ENCODE measurements at places on chromosomes 7 and 10.

GRCh38 chr7:99116144-99116543 lies 27.8 kb downstream of the SMURF1 start:
- DNase-seq: no peak

DNA sequence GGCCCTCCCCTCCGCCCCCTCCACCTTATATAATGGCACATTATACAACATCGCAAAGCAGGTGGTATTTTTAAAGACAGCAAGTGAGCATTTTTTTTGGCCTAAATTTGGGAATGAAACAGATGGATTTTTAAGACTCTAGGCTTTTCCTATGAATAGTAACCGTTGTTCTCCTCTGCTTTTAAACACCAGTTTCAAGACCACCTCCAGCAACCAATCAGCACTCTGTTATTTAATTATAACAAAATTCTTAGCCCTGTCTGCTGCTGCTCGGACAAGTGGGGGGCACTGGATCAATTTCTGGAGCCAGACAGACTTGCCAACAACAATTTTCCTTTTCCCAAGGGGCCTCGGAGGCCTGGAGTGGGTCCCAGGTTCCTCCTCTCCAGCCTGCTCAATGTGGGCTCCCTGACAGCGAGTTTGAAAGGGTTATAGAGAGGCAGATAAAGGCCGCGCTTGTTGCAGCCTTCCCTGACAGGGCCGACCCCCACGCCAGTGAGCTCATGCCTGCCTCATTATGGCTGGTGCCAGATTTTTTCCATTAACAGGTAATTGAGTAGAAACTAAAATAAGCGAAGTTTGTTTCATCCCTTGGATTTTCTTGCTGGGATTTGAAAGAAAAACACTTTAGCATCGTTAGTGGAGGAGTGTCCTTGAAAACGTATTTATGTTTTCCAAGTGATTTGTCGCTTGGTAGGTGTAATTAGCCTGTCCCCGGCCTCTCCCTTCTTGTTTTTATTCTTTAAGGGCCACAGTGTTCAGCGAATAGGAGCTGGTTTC lies 227.3 kb downstream of the TCF7L2 start:
- peak; percentile 57 for DNase-seq

DNA sequence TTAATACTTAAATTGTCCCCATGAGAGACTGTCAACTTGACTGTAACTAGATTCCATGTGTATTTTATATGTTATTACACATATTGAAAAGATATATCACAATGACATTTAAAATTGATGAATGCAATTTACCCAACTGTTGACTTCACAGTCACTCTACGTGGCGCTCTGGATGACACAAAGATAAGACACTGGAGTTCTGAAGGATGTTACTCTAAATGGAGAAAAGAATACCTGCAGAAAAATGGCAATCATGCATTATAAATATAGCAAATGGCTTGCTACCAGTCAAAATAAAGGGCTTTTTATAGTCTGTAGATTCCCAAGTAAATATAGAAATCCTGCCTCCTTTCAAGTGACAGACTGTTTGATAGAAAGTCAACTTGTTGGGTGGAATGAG lies 143.6 kb upstream of the KLF6 start:
- DNase-seq: no peak

DNA sequence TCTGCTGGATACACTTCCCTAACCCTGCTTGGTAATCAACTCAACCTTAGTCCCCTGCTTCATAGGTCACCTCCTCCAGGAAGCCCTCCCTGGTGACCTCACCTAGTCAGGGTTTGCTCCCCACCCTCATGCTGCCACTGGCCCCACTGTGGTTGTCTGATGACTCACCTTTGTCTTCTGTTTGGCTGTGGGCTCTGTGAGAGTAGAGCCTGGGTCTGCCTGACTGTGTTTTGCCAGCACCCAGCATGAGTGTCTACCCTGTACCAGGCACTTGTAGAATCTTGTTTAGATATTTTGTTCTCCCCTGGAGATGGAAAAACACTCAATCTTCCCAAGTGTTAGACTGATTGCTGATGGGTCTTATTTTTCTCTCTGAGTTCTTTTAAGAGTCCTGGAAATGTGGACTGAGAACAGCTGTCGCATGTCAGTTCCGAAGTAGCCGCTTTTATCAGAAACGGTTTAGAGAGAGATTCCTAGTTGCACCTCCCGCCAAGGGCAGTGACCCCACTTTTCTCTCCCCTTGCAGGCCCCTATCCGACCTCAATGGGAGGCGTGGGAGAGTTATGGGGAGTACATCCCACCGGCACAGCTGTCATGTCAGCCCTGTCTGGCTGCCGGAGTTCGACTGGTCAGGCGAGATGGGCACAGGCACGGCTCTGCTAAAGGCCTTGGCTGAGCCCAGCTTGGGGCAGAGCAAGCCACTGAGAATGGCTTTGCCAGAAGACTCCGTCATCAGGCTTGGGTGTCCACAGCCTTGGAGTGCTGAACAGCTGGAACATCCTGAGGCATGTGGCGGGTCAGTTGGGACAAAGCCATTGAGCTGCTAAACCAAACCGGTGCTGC lies 134.3 kb downstream of the GRK5 start:
- no peak for DNase-seq

DNA sequence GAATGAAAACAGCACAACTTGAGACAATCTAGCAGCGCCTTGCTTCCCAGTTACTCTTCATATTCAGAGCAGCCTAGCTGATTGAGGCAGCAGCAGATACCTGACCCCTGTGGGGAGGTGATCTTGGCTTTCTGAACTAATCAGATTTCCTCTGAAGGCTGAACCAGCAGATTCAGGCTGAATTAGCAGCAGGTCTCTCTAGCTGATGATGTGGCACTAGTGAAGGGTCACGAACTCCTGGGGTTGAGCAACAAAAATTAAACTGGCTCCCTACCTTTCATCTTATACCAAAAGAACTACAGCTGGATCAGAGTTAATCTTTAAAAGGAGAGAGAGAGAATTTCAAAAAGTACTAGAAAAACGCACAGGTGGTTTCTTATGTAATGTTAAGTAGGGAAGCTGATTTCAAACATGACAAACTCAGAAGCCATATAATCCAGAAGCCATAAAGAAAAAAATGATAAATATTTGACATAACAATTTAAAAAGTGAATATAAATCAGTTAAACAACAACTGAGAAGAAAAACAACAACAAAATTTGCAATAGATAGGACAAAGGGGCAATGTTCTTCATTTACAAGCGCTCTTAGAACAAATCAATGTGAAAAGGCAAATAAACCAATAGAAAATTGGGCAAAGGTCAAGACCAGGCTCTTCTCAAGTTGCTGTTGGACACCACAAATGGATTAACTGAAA lies 13.5 kb downstream of the SLC25A13 start:
- no peak for DNase-seq

DNA sequence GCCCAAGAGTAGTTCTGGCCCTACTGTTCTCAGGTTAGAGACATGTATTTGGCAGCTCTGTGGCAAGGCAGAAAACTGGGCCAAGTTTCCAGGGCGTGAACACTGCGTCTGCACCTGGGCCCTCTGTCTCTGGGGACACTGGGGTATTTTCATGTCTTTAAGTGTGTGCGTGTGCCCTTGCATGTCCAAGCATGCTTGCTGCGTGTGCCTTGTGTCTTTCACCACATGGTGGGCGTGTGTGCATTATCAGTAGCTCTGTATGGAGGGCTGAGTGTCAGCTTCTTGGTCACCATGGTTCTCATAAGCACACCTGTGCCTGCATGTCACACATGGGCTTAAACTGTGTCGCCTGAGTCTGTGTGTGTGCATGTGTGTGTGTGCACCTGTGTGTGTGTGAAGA lies 69.3 kb downstream of the HIPK2 start:
- no peak for DNase-seq

GRCh38 chr10:6607778-6608177 lies 27.7 kb upstream of the PRKCQ start:
- DNase-seq: peak; percentile 76

DNA sequence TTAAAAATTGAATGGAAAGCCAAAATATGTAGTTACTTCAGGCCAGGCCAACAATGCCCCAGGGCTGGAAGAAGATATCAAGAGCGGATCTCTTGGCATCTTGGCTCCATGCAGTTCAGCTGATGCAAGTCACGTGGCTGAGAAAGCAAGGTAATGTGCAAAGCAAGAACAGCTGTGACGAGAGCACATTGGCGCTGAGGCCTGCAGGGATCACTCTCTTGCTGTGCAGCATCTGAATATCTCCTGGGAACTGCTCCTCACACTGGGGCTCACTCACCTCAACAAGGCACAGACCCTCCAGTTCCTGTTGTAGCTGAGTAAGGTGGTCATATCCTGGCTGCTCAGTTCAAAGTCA lies 14.0 kb downstream of the AKR1B1 start:
- DNase-seq: no peak

Data from caudate nucleus (tissue), 63 donors.